Activated CD4-positive, alpha-beta T cell treated with anti-CD3 and anti-CD28 coated beads, Interleukin-2, Interleukin-6, amounts not matched to agents 100 ng/mL and 50 ng/mL, durations not matched to agents 16 hours and 8 hours (primary cell): ENCODE measurements at places on chromosomes 6 and 20.

GRCh38 chr20:60697252-60697651 lies 554.8 kb upstream of the CDH4 start:
- DNase-seq = no peak

DNA sequence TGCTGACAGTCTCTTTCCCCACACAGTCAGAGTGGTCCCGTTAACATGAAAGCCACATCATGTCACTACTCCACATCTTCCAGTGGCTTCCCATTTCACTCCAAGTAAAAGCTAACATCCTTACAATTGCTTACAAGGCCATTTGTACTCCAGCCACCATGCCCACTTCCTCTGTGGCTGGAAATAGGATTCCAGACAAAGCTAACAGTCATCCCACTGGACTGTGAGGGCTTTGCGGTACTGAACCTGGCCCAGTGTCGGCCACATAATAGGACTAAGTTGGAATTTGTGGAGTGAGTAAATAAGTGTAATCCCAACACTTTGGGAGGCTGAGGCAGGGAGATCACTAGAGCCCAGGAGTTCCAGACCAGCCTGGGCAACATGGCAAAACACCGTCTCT lies 10.9 kb downstream of the CCM2L start:
- DNase-seq = no peak

DNA sequence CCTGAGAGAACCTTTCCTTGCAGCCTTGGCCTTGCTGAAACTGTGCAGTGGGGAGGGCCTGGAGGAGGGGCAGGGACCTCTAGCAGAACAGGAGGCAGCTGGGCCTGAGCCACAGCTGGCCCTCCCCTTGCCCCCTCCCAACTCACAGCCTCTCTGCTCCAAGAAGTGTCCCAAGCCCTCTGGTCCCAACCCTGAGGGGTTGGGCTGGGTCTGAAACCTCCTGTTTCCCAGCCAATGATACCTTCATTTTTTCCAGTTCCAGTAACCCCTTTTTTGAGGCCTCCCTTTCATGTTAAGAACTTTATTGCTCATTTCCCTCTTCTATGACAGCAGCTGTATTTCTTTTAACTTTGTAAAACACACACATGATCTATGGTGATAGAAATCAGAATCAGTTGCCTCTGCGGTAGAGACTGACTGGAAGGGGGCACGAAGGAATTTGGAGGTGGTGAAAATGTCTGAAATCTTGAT lies 17.9 kb upstream of the ARMC12 start:
- DNase-seq = peak; percentile 61

GRCh38 chr20:32114305-32114960 lies 4.9 kb downstream of the TM9SF4 start:
- no peak for DNase-seq

GRCh38 chr20:2297357-2297728 lies 1.5 kb downstream of the TGM3 start:
- no peak for DNase-seq
